ENCODE measurements at places on chromosomes 7 and 10.

GRCh38 chr10:96502561-96503282 lies 11.0 kb downstream of the TLL2 start:
- DNase-seq: peak; percentile 3

DNA sequence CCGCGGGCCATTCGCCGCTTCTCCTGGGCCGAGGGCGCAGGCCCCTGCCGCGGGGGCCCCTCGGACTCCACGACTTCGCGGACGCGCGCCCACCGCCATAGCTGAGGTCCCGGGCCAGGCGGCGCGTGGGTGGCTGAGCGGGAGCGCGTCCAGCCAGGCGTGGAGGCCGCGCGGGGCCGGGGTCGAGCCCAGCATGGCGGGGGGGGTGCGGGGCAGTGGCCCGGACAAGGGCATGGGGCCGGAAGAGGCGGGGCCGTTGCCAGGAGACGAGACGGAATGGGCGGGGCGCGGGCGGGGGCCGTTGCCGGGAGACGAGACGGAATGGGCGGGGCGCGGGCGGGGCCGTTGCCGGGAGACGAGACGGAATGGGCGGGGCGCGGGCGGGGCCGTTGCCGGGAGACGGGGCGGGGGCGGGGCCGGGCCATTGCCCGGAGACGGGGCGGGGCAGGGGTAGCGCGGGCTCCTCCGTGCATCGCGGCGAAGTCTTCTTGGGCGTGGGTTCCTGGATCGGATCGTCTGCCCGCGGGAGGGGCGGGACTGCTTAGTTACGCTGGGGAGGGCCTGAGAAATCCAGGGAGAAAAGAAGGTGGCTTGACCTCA lies 14.8 kb downstream of the ADAM8 start:
- DNase-seq: peak; percentile 57

DNA sequence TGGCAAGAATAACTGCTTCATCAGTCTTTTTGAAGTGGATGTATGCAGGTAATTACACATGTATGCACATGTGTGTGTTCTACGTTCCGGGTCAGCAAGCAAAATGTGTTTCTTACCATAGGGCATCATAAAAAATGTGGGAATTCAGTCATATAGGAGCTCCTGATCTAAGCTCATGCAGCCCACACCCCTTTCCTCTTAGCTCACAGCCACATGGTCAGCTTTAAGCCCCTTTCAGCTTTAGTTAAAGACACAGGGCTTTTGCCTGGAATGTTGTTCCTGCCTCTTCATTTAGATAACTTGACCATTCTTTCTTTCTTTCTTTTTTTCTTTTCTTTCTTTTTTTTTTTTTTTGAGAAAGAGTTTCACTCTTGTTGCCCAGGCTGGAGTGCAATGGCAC lies 258.1 kb downstream of the RPS24 start:
- DNase-seq: no peak

DNA sequence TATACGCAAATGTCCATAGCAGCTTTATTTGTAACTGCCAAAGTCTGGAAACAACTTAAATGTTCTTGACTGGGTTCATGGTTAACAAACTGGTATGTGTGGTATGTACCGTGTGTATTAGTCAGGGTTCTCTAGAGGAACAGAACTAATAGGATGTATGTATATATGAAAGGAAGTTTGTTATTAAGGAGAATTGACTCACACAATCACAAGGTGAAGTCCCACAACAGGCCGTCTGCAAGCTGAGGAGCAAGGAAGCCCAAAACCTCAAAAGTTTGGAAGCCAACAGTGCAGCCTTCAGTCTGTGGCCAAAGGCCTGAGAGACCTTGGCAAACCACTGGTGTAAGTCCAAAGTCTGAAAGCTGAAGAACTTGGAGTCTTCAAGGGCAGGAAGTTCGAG lies 66.8 kb downstream of the TMEM168 start:
- no peak for DNase-seq

GRCh38 chr10:71694039-71694501 lies 25.5 kb downstream of the C10orf105 start:
- no peak for DNase-seq

DNA sequence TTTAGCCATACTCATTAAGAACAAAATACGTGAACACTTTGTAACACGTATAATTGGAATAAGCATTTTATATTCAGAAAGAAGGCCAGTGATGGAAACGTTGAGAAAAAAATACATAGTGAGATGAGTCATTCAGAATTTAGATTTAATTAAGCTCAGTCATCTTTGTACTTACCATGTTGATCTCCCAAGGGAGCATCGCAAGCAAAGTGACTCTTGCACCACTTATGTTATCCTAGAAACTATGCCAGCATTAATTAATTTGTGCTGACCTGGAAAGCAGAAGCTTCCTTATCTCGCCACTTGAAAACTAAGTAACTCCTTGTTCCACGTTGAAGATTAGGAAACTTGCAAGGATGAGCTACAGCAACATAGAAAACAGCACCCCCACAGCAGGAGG lies 9.7 kb upstream of the MPP7 start:
- no peak for DNase-seq

- DNase-seq: no peak
These were observed 28.7 kb downstream of the PDZD8 start for GRCh38 chr10:117346574-117346973.

- no peak for DNase-seq
These were observed 171.8 kb upstream of the MTPN start for GRCh38 chr7:136148920-136149319.

DNA sequence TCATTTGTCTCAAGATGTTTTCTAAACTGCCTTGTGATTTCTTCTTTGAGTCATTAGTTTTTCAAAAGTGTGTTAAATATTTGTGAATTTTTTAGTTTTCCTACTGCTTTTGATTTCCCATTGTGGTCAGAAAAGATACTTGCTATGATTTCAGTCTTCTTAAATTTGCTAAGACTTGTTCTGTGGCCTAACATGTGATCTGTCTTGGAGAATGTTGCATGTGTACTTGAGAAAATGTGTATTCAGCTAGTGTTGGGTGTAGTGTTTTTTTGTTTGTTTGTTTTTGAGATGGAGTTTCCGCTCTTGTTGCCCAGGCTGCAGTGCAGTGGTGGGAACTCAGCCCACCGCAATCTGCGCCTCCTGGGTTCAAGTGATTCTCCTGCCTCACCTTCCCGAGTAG lies 28.6 kb downstream of the BMPR1A start:
- no peak for DNase-seq

- DNase-seq: no peak
These were observed 222.3 kb downstream of the LRMDA start for GRCh38 chr10:75653761-75654160.

DNA sequence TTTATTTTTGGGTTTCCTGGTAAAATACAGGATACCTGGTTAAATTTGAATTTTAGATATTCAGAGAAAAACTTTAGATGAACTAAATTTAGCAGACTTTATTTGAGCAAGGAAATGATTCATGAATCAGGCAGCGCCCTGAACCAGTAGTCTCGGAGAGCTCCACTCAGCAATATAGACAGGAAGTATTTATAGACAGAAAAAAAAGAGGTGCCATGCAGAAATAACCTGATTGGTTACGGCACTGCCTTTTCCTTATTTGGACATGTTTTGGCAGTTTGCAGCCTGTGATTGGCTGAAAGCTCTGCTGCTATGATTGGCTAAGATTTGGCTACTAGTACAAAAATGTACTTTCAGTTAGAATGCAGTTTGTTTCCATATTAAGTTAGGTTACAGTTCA lies 198.3 kb upstream of the DKK1 start:
- no peak for DNase-seq

DNA sequence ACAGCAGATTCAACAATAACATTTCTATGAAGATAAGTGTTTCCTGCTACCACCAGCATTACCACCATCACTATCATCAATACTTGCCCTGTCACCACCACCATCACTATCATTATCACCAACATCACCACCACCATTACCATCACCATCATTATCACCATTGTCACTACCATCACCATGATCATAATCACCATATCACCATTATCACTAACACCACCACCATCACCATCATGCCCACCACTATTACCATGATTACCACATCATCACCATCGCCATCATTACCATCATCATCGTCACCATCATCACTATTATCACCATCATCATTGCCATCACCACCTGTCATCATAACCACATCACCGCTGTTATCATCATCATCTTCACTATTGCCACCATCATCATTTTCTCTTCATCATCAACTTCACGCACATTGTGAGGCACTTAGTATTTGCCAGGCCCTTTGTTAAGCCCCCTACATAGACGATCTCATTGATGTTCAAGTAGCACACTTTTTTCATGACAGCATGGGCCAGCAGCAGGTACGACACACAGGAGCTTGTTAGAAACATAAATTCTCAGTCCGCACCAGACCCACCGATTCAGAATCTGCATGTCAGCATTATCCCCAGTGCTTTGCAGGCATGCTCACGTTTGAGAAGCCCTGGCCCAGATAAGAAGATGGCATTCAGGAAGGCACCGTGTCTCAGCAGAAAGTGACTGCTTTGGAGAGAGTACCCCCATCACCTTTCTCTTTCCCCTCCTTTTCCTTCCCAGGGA lies 161.1 kb downstream of the ADAM12 start:
- DNase-seq: no peak

DNA sequence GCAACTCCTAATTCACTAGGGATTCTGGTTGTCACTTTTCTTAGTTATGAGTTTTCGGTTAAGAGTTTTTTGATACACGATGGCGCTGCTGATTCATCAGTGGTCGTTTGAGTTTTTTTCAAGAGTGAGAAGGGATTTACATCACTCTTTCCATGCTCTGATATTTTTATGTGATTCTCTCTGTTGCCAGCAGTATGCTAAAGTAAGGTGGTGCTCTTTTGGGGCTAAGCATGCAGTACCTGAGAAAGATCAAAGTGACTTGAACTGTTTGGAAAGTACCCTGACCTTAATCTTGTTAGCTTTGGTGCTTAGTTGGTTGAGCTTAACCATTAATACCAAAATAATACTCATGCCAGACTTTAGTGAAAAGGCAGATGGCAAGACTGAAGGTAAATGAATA lies 28.1 kb downstream of the STAMBPL1 start:
- no peak for DNase-seq

- DNase-seq: no peak
These were observed 38.8 kb downstream of the GSDME start for GRCh38 chr7:24718431-24718831.

DNA sequence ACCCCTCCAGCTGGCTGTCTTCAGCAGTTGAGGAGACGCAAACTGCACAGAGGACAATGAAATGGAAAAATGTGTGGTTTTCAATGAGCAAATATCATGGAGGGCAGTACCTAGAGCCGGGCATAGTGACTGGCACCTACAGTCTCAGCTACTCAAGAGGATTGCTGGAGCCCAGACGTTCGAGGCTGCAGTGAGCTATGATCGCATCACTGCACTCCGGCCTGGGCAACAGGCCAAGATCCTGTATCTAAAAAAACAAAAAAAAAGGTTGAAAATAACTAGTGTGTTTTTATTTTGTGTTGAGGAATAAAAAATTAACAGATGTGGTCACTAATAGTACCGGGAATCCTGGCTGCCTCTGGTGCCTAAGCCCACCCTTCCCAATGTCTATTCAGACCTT lies 345.5 kb downstream of the GALNT17 start:
- DNase-seq: no peak

GRCh38 chr10:47447209-47447608 lies 36.7 kb downstream of the ANXA8 start:
- no peak for DNase-seq

GRCh38 chr10:119931871-119932270 lies 39.3 kb downstream of the SEC23IP start:
- DNase-seq: no peak

DNA sequence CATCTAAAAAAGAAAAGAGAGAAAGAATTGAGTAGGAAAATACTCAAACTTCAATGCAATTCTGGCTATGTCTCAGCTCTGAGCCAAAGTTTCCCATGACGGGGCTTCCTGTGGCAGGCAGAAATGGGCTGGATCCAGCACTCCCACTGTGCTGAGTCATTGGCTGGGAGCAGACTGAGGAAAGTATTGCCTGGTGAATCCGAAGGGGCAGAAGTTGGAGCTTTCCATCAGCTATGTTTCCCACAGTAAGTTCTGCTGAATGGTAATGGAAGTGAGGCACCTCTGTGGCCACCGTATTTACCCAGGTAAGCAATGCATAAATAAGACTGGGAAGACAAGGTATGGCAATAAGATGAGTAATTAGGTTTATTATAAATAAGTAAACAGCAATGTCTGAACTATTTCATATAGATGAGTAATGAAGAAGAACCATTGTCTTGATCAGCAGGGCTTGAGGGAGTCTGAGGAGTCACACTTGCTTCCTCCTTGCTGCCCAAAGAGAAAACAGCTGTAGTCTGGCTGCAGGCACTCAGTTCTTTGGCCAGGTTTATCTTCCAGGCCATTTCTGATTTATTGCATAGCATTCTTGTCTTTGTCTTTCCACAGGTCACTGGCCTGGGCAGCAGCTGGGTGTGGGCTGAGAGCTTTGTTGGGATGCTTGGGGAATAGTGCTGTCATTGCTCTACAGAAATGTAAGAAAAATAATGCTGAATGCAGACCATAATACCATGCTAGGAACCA lies 255.3 kb downstream of the DNAJB9 start:
- no peak for DNase-seq

GRCh38 chr10:58178811-58179210 lies 88.9 kb downstream of the IPMK start:
- no peak for DNase-seq

GRCh38 chr7:131124867-131125266 lies 202.8 kb upstream of the MKLN1 start:
- no peak for DNase-seq

DNA sequence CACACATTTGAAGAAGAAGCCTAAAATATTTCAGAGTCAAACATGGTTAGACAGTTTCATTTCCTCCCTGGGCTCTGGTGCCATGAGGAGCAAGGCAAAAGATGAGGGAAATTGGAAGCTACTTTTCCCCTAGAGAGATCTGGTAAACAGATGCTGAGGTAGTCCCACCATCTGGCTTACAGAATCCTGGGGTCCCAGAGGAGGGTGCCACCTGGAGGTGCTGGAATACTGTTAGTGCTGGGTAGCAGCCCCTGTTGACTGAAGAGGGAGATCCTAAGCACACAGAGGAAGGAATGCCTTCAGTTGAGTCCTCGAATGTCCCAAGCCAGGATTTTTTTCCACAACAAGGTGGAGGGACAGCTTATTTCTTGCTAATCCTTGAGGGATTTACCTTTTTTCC lies 160.1 kb downstream of the FZD1 start:
- no peak for DNase-seq
